AML-193 (cell line): ENCODE measurements at places on chromosomes 11 and 22.

DNA sequence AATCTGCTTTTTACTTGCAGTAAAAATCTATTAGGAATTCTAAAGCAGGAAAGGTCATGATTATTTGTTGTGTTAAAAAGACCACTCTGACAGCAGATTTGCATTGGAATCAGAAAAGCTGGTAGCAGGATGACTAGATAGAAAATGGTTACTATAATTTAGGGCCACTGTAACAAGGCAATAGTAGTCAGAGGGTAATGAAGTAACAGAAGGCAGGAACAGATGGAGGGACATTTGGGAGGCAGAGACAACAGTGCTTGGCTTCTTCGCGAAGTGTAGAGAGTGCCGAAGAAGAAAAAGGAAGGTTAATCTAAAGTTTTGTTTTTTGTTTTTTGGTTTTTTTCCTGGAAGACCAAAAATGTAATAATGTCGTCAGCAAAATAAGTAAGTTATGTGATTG is 129.8 kb upstream of the SLC5A12 start:
- DNase-seq = no peak

DNA sequence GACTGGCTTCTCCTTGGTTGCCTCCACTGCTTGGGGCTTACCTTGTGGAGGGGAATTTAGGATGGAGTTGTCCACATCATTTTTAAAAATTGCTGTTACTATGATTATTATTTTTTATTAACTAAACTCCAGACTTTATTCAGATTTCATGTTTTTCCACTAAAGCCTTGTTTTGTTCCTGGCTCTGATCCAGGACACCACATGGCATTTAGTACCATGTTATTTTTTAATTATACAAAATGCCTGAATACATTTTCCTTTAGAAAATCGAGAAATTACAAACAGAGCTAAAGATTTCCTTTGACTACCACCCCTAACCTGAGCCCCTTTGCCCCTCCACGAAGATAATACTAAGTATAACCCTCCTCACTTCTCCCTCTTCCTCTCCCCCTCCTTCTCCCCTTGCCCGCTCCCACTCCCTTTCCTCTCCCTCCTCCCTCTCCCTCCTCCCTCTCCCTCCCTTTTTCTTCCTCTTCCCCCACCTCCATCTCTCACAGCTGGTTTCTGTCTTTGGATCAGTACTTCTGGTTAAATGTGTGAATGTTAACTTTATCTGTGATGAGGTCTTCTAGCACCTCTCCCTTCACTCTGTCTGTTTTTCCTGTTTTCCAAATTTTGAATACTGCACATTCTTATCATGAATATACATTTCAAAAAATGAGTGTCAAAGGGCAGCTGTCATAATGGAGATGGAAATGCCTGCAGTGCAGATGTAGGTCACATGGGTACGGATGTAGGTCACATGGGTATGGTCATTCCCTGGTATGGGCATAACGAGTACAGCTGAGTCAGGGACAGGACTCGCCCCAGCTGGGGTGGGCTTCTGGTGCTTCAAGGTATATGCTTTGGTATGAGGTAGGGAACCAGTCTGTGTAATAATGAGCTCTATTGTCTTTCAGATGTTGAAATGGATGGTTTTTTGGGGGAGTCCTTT is 54.4 kb upstream of the OR4B1 start:
- no peak for DNase-seq

DNA sequence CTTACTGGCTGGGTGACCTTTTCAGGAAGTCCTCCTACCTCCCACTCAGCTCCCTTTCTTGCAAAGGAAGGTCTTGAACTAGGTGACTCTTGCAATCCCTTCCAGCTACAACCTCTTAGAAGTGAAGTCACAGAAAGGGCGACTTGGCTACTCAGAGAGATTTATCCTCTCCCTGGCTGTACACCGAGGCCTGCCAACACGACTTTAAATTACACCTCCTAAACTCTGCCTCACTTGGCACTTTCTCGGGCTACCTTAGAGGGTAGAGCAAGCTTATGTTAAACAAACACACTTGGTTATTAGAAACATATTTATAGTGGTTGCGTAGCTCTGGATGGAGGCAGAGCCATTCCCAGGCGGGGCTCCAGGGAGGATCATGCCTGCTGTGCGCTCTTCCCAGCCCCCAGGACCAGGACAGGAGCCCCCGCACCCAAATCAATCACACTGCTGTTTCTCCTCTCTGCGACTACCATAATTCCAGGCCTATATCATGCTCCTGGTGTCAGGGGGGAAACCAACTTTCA is 358.4 kb downstream of the BUD13 start:
- DNase-seq = no peak

- DNase-seq = no peak
These were observed 52.8 kb downstream of the LRRC32 start for GRCh38 chr11:76617553-76618265.

DNA sequence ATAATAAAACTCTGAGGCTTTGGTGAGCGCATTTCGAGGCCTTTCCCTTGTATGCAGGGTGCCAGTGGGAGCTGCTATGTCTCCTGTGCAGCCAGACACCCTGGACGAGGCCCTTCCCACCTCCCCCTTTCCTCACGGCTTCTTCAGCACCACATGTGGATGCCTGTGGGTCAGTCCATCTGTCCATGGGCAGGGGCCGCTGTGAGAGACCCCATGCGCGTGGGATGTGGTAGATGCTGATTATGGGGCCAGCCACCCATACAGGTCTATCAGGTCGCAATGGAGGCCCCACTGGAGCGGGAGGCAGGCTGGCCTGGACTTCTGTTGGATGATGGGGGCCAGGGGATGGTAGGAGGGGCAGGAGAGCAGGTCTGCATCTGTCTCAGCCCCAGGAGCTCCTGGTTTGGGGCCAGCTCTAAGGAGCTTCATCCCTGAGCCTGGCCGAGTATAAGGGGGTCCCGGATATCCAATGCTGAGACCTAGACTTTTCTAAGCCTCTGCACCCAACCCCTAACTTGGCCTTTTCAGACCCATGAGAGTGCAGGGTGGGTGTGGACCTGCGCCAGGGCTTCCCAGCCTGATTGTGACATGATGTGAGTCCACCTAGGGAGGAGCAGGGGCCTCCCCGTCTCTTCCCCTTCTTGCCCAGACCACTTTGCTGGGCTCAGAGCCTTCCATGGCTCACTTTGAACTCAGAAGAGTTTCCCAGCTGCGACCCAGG is 14.0 kb upstream of the DGCR8 start:
- no peak for DNase-seq

GRCh38 chr11:10895285-10895684 is 37.4 kb upstream of the ZBED5 start:
- no peak for DNase-seq

GRCh38 chr22:37224757-37225420 is 12.6 kb upstream of the SSTR3 start:
- no peak for DNase-seq

- DNase-seq = no peak
These were observed 80.1 kb downstream of the PICALM start for GRCh38 chr11:85988780-85989179.

- DNase-seq = no peak
These were observed 866 bp upstream of the RRM1 start for GRCh38 chr11:4093519-4094347.

DNA sequence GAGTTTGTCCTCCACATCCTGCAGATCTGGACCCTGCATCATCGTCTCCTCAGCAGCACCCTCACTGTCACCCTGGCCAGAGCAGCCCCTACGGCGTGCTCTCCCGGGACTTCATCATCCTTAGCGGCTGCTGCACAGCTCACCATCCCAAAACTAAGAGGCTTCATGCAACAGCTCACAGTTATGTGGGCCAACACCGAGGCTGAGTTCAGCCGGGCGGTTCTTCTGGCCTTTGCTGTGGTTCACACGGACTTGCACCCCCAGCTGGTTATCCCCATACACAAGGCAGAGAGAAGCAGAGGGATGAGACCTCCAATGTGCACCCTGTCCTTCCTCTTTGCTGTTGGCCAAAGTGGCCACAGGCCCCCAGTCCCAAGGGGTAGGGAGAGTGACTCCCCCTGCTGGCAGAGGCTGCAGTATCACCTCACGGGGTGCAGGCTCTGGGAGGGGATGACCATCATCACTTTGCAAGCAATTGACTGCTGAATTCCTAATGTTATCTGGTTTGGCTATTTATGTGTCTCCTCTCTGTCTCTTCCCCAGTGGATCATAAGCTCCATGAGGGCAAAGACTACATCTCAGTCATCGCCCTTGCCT is 276.8 kb downstream of the BRD1 start:
- DNase-seq = no peak

- no peak for DNase-seq
These were observed 2.4 kb downstream of the TRIM44 start for GRCh38 chr11:35664977-35665441.

- DNase-seq = no peak
These were observed 9.8 kb downstream of the FAM111A start for GRCh38 chr11:59152312-59152951.

DNA sequence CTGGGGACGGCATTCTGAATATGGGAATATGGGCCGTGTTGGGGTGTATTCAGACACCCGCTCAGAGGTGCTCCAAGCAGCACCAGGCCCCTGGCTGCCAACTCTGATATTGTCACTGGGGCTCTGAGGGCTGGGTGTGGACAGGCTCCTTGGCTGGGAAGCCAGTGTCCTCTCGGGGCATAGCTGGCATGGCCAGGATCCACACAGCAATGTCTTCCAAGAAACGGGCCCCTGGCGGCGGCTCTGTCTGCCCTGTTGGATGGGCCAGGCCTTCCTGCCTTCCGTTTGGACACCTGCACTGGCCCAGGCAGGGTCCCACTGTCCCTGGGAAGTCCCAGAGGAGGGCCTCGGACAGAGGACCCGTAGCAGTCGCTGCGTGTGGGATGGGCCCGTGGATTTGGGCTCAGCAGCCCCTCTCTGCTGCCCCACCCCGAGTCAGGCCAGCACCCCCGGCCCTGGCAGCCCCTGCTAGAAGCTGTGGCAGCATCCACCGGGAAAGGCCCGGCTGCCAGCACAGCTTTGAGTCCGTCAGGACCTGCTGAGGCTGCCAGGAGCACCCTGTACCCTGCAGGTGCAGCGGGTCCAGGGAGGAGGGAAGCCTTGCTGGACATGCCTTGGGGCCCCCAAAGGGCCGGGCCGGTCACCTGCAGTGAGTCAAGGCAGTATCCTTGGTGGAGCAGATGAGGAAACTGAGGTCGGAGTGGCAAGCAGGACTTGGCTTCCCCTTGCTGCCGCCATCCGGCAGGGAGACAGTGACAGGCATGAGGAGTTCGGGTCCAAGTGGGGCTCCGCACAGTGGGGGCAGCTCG is 4.1 kb downstream of the PANX2 start:
- DNase-seq = no peak

DNA sequence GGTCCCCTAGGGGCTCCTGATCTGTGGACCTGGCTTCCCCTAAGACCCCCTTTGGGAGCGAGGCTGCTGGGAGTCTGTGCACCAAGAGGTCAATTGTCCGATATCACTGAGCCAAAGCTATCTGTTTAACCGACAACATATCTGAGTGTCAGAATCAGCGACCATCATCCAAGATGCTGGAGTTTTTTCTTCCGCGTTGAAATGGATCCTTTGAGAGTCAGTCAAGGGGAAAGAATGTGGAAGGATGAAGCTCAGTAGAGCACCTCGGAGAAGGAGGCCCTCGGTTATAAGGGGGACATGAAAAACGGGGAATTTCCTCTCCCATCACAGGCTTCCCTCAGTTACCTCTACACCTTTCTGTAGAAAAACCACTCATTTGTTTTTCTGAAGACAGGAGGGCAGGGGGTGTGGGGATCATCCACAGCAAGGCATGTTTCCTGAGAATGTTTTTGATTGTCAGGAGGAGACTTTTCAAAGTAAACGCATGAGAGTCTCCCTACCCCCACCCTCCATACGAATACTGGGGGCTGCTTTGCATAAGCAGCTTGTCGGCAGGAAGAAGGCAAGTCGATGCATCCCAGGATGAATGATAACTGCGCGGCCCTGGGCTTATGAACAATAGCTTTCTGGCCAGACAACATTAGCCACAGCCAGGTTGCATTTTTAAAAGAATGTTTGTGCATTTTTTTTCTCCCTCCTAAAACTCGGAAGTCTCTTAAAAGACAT is 37.7 kb upstream of the CCND1 start:
- DNase-seq = no peak

DNA sequence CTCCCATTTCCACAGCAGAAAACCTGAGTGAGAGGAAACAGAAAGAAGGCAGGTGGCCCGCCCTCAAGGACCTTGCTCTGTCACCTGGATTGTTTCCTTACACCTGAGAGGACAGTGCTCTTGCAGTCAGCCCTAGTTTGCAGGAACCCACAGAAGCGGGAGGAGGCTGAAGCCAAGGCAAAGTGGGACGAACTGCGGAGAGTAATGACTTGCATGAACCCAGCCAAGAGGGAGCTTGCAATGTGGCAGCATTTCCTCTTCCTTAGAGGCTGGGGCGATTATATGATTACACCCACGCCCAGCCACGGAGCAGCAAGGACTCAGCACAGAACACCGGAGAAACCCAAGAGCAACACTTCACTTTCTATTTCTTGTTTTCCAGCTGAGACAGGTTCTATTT is 102.6 kb downstream of the SPON1 start:
- DNase-seq = no peak

- no peak for DNase-seq
These were observed 60.3 kb downstream of the IRAG1 start for GRCh38 chr11:10633261-10633660.

DNA sequence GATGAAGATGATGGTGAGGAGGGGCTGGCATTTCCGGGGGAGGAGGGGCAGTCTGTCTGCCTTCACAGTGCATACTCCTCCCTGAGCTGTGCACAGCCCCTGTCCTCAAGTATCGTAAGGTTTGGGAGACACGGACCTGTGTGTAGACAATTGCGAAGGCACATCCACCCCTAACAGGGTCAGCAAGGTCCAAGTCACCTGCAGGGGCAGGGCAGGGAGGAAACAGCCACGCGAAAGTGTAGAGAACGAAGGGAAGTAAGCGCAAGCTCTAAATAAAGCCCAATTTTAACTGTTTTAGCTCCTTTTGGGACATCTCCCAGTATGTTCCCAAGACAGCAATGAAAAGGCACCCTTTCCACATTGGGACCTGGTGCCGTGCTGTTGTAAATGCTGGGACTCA is 448.2 kb downstream of the TBC1D22A start:
- no peak for DNase-seq

DNA sequence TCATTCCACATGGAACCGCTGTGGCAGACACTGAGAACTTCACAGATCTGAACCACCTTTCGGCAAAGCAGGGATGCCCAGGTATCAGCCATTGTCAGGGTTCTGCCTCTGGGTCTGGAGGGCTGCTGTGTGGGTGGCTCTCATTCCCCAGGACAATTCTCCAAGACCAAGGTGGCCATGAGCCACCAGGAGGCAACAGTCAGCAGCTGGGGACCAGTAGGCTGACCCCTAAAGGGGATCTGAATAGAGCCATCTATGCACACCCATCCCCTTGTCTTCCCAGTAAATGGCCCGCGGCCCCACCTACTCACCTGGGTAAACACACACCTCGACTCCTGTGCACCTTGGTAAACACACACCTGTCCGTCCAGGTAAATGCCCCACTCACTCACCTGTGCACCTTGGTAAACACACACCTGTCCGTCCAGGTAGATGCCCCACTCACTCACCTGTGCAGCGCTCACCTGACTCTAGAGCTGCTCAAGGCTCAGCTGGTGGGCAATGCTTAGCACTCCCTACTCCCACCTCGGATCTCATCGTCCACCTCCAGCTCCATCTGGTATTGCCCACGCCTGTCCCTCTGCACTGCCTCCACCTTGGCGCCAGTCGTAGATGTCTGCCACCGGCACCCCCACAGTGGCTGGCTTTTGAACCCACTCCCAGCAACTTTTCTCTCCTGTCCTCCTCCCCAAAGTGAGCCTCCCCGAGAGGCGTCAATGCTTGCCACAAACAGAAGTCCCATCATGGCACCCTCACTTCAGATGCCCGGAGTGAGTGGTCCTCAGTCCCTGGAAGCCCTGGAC is 10.2 kb downstream of the SLC25A1 start:
- no peak for DNase-seq
